ENCODE measurements at places on chromosomes 12 and 14. TPM values are rescaled to one million over a fixed set of nuclear protein-coding genes. Genes with fewer than 3 reads are reported as not detected.

SLC6A12 gene
- not detected for total RNA-seq

LPAR5 gene
- 2.5 TPM for total RNA-seq

KLHL33 gene
- not detected for total RNA-seq

PRORP gene
- 35.5 TPM for total RNA-seq

OR4E2 gene
- not detected for total RNA-seq

RNASE4 gene
- total RNA-seq, result 0.91 TPM

MAGOHB gene
- 35.9 TPM for total RNA-seq

All from A172 (cell line).